ENCODE measurements at places on chromosomes 3 and 15. TPM values are rescaled to one million over a fixed set of nuclear protein-coding genes. Genes with fewer than 3 reads are reported as not detected.

RLBP1 gene
- not detected for total RNA-seq

GRCh38 chr3:114582929-114583328 is 289.1 kb downstream of the TIGIT start:
- DNase-seq, result no peak
- H3K27ac ChIP-seq, result no peak overlapping the region
- H3K4me3 ChIP-seq, result no peak overlapping the region
- no peaks in the 10 kb centered on the region for H3K27me3 ChIP-seq

DNA sequence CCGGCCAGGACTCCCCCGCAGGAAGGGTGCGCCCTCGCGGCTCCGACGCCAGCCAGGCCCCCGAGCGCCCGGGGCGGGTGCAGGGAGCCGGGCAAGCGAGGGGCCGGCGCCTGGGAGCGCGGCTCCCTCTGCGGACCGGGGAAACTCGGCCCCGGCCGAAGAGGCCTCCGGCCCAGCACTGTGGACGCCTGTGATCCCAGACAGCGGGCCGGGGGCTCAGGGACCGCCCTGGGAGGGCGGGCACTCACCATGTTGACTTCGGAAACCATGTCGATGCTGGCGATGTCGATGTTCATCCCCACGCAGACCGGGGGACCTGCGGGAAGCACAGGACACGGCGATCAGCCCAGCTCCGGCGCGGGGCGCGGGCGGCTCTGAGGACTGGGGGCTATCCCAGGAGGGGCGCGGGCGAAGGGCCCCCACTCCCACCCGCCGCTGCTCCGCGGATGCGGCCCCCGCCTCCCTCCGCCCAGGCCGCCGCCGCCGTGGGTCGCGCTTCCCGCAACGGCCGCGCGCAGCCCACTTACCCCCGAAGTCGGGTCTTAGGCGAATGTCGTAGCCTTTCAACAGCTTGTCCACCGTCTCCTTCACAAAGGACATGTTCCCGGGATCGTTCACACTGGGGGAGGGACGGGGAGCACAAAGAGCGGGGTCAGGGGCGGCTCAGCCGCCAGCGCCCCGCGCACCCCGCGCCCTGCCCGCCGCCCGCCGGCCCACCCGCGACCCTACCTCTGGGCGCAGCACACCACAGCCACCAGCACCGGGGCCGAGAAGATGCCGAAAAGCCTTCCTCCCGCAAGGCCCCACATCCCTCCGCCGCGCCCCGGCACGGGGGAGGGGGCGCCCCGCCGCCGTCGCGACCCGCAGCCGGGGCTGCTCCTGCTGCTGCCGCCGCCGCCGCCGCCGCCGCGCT is at the start of gene GABRB3:
TSS of gene GABRB3 (minus strand) at position 913 of the 913 bp plus-strand sequence.
- no peak for DNase-seq
- H3K4me1 ChIP-seq, result no peaks in the 10 kb centered on the region
- H3K27ac ChIP-seq, result no peak within 1 kb of the TSS
- H3K4me3 ChIP-seq, result no peak within 1 kb of the TSS

DNA sequence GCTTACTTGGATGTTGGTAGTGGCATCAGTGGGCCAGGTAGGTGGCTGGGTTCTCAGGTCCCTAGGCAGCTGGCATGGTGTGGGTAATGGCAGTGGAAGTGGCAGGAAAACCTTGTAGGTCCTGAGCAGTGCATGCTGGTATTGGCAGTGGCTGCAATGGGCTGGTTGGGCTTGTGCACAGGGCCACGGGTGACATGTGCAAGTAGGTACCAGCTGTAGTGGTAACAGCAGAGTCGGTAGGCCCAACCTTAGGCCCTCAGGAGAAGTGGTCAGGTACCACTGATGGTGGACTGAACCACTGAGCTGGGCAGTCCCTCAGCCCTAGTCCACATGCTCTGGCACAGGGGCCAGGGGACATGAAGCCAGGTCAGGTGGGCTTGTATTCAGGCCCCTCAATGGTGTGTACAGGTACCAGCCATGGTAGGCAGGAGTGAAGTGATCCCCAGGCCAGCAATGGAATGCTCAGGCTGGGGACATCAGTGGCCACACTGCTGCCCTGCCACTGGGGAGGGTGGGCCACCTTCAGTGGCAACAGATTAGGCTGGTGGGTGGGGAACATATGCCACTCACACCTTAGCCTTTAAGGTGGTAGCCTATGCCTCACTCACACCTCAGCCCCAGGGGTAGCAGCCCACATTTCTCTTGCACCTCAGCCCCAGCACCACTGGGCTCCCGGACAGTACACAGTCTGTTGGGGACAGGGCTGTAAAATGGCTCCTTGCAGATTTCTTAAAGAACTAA is 118.1 kb downstream of the LRRK1 start:
- H3K36me3 ChIP-seq, result no peaks in the 10 kb centered on the region
- H3K27me3 ChIP-seq, result no peaks in the 10 kb centered on the region
- H3K4me1 ChIP-seq, result no peaks in the 10 kb centered on the region
- DNase-seq, result no peak
- H3K27ac ChIP-seq, result no peak overlapping the region

- H3K27me3 ChIP-seq, result no peaks in the 10 kb centered on the region
- H3K4me1 ChIP-seq, result no peaks in the 10 kb centered on the region
- no peak overlapping the region for H3K27ac ChIP-seq
- no peak overlapping the region for H3K4me3 ChIP-seq
- no peaks in the 10 kb centered on the region for H3K36me3 ChIP-seq
Observed at GRCh38 chr3:182041668-182042291, 330.1 kb downstream of the SOX2 start.

- H3K27ac ChIP-seq, result peak overlapping the region; percentile 99
- no peaks in the 10 kb centered on the region for H3K27me3 ChIP-seq
- H3K4me1 ChIP-seq, result peaks cover 75% of the 10 kb centered on the region
- no peaks in the 10 kb centered on the region for H3K36me3 ChIP-seq
- no peak overlapping the region for H3K4me3 ChIP-seq
- peak; percentile 92 for DNase-seq
Observed at GRCh38 chr3:171788546-171789351, 21.5 kb downstream of the PLD1 start.

DNA sequence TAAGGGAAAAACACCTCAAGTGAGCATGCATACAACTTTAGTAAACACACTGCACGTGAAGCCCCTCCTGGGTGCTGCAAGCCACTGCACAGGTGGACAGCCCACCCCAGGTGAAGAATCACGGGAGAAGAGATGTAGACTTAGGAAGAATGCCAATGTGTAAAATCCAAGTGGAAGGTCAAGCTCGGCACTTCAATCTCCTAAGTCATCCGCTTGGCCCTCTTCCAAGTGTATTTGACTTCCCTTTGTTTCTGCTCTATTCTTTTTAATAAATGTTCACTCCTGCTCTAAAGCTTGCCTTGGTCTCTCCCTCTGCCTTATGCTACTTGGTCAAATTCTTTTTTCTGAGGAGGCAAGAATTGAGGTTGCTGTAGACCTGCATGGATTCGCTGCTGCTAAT is 316.6 kb downstream of the EDEM1 start:
- no peak overlapping the region for H3K27ac ChIP-seq
- H3K4me3 ChIP-seq, result no peak overlapping the region
- H3K27me3 ChIP-seq, result no peaks in the 10 kb centered on the region
- H3K4me1 ChIP-seq, result no peaks in the 10 kb centered on the region
- no peak for DNase-seq
- H3K36me3 ChIP-seq, result no peaks in the 10 kb centered on the region

- peaks cover 3% of the 10 kb centered on the region for H3K27me3 ChIP-seq
- no peak overlapping the region for H3K4me3 ChIP-seq
- H3K4me1 ChIP-seq, result peaks cover 23% of the 10 kb centered on the region
- H3K27ac ChIP-seq, result no peak overlapping the region
- H3K36me3 ChIP-seq, result no peaks in the 10 kb centered on the region
Observed at GRCh38 chr15:70470556-70471191, 292.7 kb downstream of the UACA start.

DNA sequence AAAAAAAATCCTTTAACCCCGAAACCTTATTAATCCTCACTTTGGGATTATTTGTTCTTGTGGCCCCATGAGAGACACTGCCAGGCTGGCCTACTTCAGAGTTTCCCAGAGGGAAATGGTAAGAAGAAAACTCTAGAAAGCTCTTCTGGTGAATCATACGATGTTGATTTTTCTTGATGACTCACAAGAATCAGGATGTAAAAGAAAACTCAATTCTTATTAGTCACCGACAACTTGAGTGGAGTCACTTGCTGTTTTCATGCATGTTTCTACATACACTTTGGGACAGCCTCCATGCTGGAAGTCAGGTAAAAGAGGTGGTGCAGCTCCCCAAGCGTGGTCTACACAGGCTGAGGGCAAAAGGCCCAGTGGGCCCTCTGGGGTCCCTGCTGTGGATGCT is 42.8 kb downstream of the MYO5C start:
- H3K27ac ChIP-seq, result peak overlapping the region; percentile 41
- peak; percentile 90 for DNase-seq
- H3K27me3 ChIP-seq, result no peaks in the 10 kb centered on the region
- no peak overlapping the region for H3K4me3 ChIP-seq

- no peaks in the 10 kb centered on the region for H3K36me3 ChIP-seq
Observed at GRCh38 chr3:48820612-48821324, 26.9 kb downstream of the PRKAR2A start.

SGO1 gene
- 15.5 TPM for total RNA-seq

DNA sequence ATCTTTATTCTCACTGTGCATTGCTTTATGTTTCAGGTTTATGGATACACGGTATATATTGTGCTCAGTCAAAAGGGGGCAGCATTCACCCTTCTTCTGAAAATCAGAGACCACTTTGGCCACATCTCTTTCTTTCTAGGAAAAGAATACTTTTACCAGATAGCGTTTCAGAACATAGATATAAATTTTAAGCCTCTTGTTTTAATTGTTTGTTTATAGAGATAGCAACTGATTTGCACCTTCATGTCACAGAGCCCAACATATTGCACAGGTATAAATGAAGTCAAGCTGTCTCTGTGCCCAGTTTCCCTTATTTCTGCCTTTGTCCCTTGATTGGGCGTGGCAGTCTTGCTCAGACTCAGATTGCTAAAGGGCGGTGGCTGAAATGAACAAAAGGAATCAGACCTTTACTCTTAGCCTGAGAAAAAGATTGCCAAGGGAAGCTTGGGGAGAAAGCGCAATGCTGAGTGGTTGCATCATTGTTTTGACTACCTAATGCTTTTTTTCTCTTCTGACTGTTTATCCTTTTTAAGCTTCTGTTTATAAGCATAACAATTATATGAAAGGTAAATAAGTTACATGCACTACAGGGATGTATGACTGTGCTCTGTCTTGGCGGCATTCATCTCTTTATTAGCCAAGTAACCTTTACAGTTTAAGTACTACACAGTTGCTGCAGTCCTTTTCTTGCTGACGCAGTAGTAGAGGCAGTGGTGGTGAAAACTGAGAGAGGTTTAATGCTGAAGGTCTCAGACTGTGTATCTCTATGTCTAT is 70.8 kb upstream of the ZBTB20 start:
- DNase-seq, result peak; percentile 75
- no peaks in the 10 kb centered on the region for H3K36me3 ChIP-seq
- no peak overlapping the region for H3K27ac ChIP-seq
- H3K4me1 ChIP-seq, result peaks cover 10% of the 10 kb centered on the region
- H3K27me3 ChIP-seq, result no peaks in the 10 kb centered on the region
- H3K4me3 ChIP-seq, result no peak overlapping the region

GRCh38 chr15:28901987-28902745 is 16.4 kb downstream of the APBA2 start:
- H3K27me3 ChIP-seq, result no peaks in the 10 kb centered on the region
- DNase-seq, result no peak
- H3K4me3 ChIP-seq, result no peak overlapping the region
- no peak overlapping the region for H3K27ac ChIP-seq

LRIG1 gene
- 42.0 TPM for total RNA-seq

DNA sequence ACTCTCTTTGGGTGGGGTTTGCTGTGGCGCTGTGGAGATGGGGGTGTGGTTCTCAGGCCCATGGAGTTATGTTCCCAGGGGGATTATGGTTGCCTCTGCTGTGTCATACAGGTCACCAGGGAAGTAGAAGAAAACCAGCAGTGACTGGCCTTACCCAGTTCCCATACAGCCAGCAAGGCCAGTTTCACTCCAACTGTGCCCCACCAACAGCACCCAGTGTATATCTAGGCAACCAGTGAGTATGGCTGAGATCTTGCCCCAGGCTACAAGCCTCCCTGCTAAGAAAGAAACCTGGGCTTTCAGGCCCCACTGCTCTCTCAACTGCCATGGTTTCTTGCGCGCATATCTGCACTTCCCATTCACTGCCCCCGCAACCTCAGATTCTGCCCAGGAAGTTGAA is 31.4 kb upstream of the RARB start:
- no peak overlapping the region for H3K4me3 ChIP-seq
- no peaks in the 10 kb centered on the region for H3K4me1 ChIP-seq
- H3K27me3 ChIP-seq, result peaks cover 2% of the 10 kb centered on the region

TMEM212 gene
- total RNA-seq, result not detected
